CD4-positive, alpha-beta T cell treated with Interleukin-17A for 4 hours (primary cell): ENCODE measurements at places on chromosomes 12 and 14.

GRCh38 chr14:22570132-22570949 is 18.7 kb downstream of the DAD1 start:
- peak; percentile 89 for DNase-seq

DNA sequence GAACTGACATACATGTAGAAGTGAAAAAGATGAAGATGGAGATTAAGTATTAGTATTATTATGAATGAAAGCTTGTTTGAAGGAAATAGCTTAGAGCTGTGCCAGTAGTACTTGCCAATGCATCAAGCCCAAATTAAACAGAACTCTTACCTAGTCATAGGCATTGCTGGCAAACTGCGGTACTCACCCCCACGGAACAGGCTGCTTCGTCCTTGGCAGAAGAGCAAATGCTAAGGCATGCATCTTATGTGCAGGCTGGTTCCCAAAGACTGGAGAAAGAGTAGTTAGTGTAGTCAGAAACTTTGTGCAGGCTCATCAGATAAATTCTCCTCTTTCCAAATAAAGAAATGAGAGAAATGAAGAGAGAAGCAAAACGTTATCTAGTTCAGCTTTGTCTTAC is 134.8 kb downstream of the CCDC59 start:
- no peak for DNase-seq

- no peak for DNase-seq
These were observed 6.6 kb downstream of the TTC9 start for GRCh38 chr14:70648346-70648745.

GRCh38 chr12:67740711-67741110 is 92.2 kb downstream of the DYRK2 start:
- no peak for DNase-seq

GRCh38 chr12:79997096-79997791 is 62.3 kb upstream of the PPP1R12A start:
- no peak for DNase-seq

- no peak for DNase-seq
These were observed 195.6 kb downstream of the PELI2 start for GRCh38 chr14:56313789-56314188.

GRCh38 chr12:123919980-123920360 is 52.7 kb downstream of the CCDC92 start:
- DNase-seq, result no peak

GRCh38 chr14:77046721-77047120 is 18.2 kb upstream of the IRF2BPL start:
- no peak for DNase-seq

GRCh38 chr12:124800506-124800905 is 63.2 kb downstream of the SCARB1 start:
- DNase-seq, result no peak

- DNase-seq, result no peak
These were observed 116.1 kb downstream of the SPTSSA start for GRCh38 chr14:34345718-34346465.

DNA sequence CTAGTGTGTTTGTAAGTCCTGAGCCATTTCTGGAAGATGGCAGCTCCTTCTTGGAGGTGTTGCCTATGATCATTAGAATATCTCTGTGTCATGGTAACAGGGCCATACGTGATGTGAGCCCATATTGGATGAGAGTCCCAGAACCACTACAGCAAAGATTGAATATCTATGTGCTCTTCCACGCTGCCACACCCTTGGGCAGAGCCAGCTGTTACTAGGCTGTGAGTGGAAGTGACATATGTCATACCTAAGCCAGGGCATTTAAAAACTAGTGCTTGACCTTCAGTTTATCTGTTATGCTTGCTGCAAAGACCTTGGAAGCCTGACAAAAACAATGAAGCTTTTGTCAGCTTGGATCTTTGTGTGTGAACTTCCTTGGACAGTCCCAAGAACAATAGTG is 495.1 kb upstream of the CCDC196 start:
- DNase-seq, result no peak

DNA sequence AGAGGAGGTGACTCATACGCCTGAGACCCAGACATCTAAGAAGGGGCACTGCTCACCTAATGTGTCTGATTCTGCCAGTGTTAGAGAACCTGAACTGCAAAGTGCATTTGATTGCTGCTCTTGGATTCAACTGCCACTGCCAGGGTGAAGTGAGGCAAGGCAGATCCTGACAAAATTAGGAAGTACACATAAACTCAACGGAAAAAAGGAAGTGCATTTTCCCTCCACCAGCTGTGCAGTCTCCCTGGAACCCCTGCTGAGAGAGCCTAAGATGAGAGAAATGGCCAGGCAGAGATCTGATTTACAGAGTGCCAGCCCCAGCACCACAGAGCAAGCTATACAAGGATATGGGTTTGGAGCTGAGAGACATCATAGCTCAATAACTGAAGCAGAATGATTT is 215.3 kb downstream of the SEC23A start:
- no peak for DNase-seq

DNA sequence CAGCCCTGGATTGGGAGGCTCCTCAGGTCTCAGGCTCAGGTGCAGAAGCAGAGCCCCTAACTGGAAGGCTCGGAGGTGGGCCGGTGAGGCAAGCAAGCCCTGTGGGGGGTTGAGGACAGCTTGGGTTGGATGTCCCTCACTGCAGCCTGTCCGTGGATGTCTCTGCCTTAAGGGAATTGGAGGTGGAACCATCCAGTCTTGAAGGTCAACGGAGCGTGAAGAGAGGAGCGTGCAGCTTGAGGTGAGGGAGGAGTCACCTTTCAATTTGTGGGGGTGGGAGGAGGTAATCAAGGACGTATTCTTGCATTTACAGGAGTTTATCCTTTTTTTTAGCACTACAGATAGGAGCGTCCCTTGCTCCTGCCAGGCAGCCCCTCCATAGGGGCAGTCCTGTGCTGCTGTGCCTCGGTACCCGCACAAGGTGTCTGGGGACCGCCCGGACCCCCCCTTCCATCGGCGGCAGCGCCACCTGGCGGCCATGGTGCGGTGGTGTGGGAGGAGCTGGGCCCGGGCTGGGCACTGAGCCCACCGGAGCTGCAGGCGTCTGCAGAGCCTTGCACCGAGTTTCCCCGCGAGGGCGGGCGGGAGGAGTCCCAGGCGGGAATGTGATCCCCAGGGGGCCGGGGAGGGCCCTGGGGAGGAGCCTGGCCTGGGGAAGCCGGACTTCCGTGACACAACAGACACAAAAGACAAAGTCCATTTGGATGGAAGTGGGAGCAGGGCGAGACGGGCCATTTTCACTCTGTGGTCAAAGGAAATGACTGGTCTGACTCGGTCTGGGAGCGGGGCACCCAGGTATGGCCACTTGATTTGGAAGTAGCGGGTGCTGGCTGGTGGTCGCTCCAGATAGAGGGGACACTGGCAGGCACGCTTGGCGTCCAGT is 864 bp downstream of the DNAJC22 start:
- peak; percentile 84 for DNase-seq

DNA sequence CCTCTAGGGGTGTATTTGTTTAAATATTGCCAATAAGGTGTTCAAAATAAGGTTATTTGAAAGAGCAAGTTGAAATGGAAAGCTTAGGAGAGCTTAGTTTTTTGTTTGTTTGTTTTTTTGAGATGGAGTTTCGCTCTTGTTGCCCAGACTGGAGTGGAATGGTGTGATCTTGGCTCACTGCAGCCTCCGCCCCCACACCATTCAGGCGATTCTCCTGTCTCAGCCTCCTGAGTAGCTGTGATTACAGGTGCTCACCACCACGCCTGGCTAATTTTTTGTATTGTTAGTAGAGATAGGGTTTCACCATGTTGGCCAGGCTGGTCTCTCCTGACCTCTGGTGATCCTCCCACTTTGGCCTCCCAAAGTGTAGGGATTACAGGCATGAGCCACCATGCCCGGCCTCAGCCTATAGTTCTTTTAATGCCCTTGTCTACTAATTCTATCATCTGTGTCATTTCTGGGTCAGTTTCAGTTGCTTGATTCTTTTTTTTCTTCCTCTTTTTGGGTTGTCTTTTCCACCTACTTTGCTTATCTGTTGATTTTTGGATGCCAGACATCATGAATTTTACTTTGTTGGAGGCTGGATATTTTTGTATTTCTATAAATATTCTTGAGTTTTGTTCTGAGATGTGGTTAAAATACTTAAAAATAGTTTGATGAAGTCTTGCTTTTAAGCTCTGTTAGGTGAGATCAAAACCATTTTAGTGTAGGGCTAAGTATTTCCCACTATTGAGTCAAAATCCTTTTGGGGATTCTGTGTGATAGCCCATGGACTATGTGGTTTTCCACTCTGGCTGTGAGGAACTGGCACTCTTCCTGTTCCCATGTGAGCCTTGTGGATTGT is 18.7 kb downstream of the RCOR1 start:
- DNase-seq, result no peak

DNA sequence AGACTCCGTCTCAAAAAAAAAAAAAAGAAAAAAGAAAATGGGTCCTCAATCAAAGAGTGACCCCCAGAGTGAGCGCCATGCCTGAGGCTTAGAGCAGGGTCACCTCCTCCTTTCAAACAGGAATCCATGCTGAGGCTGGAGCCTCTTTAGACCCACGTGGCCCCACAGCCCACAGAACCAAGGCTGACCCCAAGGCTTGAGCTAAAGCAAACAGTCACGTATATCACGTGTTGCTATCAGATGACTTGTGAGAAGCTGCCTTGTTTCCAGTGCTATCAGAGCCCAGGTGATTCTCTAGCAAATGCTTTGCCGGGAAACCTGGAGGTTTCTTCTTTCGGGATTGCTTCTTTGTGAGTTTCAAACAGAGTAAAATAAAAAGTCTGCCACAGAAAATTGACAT is 31.7 kb upstream of the DYNC1H1 start:
- no peak for DNase-seq

GRCh38 chr12:126762150-126762549 is 1504.8 kb upstream of the TMEM132C start:
- no peak for DNase-seq
